ENCODE measurements at places on chromosomes 5 and 9.

DNA sequence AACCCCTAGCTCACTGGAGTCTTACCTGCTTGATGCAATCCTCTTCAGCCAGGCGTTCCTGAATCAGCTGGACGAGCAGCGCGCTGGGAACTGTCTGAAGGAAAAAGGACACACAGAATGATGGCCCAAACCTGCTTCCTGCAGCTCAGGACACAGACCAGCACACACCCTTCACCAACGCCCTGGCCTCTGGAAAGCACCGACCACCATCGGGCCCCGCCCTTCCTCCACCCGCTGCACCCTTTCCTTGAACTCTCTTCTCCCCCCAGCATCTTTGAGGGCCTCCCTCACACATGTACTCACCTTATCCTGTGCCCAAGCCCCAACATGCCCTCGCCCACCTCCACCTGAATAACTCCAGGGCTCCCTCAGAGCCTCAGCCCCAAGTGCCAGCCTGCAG is 23.3 kb downstream of the AK8 start:
- DNase-seq, result no peak

DNA sequence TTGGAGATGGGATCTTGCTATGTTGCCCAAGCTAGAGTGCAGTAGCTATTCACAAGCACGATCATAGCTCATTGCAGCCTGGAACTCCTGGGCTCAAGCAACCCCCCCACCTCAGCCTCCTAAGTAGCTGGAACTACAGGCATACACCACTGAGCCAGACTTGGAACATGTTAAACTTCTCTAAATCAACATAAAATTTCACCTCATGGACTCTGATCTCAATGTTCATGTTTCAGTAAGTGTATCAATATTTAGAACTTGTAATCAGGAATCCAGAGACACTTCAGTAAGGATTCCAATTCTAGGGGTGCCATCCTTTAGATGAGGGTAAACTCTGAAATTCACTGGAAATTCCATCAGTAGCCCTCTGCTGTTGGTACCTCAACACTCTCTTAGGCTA is 6.8 kb downstream of the GNE start:
- no peak for DNase-seq

DNA sequence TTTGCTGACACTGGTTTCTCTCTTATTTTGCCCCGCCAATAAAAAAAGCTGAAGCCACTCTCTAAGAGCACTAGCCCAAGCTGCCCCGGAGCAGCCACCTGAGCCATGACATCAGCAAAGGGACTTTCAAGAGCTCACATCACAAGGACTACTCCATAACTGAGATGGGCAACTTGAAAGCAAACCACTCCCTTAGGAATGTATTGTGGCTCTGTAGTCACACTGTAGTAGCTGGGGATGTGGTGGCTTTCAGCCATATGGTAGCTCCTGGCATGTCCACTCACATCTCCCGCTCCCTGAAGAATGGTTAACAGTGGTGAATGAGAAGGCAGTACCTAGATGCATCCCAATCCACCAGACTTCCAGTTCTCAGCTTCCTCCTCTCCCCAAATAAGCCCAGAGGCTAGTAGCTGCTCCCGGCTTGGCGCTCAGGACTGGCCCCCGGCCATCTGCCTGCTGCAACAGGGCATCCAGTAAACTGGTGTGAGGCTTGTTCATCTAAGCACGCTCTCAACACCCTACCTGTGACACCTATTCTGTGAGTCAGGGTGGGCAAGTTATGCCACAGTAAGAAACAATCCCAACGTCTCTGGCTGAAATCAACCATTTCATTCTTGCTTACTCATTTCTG is 63.7 kb downstream of the S1PR3 start:
- no peak for DNase-seq

GRCh38 chr9:36218011-36218410 is 27.3 kb downstream of the CLTA start:
- no peak for DNase-seq

DNA sequence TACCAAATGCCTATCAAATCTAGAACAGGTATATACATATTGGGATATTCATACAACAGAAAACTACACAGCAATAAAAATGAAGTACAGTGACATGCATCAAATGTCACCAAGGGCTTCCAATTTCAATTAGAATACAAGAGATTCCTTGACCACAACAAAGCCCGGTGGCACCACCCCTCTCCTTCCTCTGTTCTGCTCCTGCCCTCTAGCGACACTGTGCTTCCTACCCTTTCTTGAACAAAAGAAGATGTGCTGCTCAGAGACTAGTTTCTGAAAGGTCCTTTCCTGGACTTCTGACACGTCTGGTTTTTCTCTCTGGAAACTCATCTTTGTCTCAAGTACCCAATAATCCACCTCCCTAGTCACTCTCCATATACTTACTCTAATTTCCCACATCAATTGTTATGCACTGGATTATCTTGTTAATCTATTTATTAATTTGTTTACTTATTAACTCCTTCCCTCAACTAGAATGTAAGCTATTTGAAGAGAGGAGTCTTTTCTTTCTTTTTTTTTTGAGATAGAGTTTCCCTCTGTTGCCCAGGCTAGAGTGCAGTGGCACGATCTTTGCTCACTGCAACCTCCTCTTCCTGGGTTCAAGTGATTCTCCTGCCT is 70.4 kb upstream of the CTSV start:
- peak; percentile 50 for DNase-seq

GRCh38 chr5:107739661-107740060 is 68.9 kb upstream of the EFNA5 start:
- no peak for DNase-seq

DNA sequence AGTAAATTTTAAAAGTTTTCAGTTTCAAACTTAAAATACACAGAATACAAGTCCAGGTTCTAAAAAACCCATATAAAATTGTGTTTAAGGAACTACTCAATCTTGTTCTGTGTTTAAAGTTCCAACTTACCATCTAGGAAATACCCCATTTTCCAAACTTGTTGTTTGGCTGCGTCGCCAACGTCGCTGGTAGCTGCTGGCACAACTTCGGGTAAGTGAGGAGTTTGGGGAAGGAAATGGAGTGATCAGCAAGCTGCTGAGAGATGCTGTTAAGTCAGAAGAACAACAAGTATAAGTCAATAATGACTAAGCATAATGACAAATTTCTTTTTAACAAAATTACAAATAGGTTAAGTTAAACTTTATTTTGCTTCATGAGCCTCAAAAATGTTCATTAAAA is 71.3 kb upstream of the RAPGEF6 start:
- no peak for DNase-seq

DNA sequence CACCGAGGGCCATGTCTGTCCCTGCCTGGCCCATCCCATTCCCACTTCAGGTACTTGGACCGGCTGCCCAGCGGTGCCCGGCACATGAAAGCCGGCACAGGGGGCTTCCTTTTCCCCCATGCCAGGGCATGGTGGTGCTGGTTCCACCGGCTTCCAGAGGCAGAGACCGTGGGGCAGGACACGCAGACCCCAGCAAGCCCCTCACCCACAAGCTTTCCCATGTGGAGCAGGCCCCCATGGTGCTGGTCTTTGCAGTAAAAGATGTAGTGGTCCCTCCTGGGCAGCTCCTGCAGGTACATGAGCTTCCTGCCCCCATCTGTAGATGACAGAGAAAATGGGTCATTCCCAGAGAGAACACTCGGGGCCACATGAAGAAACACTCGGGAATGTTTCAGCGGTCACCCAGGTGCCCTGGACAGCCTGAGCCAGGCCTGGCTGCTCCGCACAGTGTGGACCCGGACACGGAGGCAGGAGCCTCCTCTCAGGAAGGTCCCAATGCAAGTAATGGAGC is 2.0 kb downstream of the OBP2B start:
- DNase-seq, result no peak

DNA sequence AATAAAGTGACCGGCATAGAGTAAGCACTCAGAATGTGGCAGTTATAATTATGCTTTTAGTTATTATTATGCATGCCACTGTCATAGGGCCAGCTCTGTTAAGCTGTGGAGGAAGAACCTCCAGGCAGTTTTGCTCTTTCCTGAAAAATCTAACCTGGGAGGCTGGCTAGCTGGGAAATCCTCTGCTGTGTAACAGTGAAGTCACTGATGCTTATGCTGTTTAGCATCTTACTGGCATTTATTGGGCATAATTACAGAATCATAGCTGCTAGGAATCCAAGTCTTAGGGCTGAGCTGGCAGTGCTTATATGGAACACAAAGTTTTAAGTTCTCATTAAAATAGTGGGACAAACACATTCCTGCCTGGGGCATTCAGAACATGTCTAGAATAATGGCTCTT is 5.5 kb upstream of the GSN start:
- no peak for DNase-seq

DNA sequence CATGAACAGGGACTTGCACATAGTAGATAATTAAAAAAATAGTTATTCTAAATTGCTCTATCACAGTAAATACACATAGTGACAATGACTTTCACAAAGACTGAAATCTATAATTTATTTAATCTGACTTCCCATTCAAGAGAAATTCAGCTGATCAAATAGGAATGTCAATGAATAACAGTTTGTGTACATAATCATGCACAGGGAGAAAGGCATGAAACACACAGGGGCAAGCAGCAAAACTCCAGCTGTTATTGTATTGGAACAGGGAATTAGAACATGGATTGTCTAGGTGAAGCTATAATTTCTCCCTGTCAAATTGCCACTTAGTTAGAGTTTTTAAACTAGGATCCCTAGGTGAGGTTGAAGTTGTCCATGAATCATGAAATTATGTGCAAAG is 99.9 kb downstream of the HCN1 start:
- no peak for DNase-seq

- no peak for DNase-seq
Observed at GRCh38 chr9:133986774-133987445, 5.2 kb downstream of the VAV2 start.

GRCh38 chr9:114811966-114812636 is 6.3 kb upstream of the TNFSF15 start:
- no peak for DNase-seq
